ENCODE measurements at places on chromosomes 2 and 18. TPM values are rescaled to one million over a fixed set of nuclear protein-coding genes. Genes with fewer than 3 reads are reported as not detected.
A peak's percentile ranks its signal among the peaks of the same experiment; 100 is the strongest.

DNA sequence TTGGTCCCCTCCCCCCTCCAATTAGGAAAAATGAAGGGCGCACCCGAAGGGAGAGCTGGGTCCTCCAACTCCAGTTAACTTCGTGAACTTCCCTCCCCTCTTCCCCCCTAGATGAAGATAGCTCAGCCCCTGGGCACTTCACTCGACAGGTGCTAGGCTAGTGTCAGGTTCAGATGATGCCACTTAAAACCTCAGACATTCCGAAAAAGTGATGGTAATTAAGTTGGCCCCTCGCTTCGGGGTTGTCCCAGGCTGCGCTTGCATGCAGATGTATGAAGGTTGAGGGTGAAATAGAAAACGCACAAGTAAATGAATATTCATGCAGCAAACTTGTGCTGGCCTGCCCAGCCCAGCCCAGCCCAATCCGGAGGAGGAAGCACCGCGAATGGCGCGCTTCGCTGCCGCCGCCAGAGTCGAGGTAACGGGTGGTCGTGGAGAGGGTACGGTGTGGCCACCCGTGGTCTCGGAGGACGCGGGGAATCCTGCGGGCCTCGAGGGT is 3.0 kb upstream of the GBX2 start:
- no peak for DNase-seq

- peak; percentile 14 for DNase-seq
Observed at GRCh38 chr2:17084877-17085276, 419.2 kb upstream of the CYRIA start.

Gene RIT2
- polyA plus RNA-seq: not detected

- no peak for DNase-seq
Observed at GRCh38 chr2:156630579-156631337, 194.6 kb downstream of the GPD2 start.

DNA sequence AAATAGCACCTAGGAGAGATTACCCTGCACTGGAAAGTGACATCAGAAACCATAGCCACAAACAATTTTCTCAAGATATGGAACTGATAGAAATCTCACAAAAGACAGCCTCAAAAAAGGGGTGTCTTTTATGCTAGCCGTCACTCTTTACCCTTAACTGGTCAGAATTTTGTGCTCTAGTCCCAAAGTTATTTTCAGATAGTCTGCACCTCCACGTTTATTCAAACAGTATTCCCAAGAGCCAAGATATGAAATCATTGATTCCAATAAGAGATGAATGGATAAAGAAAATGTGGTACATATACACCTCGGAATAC is 23.5 kb upstream of the PMAIP1 start:
- DNase-seq: no peak

Gene CD8B2
- not detected for polyA plus RNA-seq

DNA sequence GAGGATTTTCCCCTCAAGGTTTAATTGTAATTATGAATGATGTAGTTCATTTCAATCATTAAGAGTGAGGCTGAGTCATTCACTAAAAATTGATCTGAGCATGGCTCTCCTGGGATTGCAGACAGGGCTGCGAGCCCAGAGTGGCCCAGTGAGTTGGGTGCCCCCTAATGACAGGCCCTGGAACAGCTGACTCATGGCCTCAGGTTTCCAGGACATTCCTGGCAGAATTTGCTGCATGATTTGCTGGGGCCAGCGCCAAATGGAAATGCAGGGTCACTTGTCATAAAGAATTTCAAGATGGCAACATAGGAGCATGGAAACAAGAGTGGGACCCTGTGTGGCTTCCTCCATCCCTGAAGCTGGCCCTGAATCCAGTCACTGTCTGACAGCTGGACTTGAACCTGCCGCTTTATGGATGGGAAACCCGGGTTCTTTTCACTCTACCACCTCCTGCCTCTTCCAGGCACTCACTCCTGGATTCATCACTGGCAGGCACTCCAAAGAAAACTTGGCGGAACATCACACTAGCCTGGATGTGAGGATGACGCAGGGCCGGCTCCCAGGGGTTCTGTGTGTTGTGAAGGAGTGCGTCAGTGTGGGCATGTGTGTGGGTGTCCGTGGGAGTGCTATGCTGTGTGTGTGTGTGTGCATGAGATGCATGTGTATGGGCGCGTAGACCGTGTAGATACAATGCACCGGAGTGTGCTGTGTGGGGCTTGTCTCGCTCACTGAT is 15.2 kb downstream of the OTOF start:
- no peak for DNase-seq

- no peak for DNase-seq
Observed at GRCh38 chr2:69514406-69514805, 77.2 kb upstream of the NFU1 start.

GRCh38 chr2:172293952-172294351 is 133.4 kb upstream of the ITGA6 start:
- DNase-seq: peak; percentile 59

- no peak for DNase-seq
Observed at GRCh38 chr2:99697811-99698568, 208.2 kb upstream of the REV1 start.

Gene SH3RF3
- 5.0 TPM for polyA plus RNA-seq

Gene IL36A
- polyA plus RNA-seq: not detected

Gene CCDC148
- polyA plus RNA-seq: 0.23 TPM

GRCh38 chr2:135849087-135849486 is 12.1 kb upstream of the LCT start:
- DNase-seq: no peak

DNA sequence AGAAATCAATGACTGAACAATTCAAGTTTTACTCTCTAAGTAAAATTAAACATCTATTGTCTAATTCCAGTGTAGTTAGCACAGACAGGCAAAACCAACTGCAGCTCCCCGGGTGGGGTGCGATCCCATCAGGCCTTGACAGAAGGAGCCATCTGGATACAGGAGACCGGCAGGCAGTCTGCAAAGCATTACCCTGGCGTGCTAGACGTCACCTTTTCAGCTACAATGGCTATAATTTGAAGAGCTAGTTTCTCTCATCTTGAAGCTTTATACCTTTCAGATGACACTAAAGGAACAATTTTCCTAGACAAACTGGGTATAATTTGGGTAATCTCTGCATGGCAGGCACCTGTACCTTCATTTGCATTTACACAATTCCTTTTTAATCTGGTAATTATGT is 761.5 kb upstream of the SOX11 start:
- DNase-seq: no peak

- no peak for DNase-seq
Observed at GRCh38 chr2:224777559-224777930, 61.4 kb upstream of the CCDC195 start.

- DNase-seq: no peak
Observed at GRCh38 chr2:228698963-228699362, 517.5 kb upstream of the SPHKAP start.

DNA sequence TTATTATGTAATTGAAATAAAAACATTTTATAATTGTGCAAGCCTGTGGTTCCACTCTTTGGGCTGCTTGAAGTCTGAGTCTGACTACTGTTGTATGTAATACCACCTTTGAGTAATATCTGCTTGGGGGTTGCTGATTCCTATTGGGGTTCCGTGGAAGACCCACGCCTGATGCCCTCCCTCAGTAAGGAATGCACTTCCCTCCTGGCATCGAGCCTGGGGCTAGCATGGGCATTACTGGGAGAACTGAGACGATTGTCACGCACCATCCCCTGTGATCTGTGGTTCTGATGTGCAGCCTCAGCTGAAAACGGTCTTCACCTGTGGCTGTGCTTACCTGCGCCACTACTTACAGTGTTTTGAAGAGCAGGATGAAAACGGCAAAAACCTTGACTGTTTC is 32.7 kb upstream of the RBM44 start:
- no peak for DNase-seq

DNA sequence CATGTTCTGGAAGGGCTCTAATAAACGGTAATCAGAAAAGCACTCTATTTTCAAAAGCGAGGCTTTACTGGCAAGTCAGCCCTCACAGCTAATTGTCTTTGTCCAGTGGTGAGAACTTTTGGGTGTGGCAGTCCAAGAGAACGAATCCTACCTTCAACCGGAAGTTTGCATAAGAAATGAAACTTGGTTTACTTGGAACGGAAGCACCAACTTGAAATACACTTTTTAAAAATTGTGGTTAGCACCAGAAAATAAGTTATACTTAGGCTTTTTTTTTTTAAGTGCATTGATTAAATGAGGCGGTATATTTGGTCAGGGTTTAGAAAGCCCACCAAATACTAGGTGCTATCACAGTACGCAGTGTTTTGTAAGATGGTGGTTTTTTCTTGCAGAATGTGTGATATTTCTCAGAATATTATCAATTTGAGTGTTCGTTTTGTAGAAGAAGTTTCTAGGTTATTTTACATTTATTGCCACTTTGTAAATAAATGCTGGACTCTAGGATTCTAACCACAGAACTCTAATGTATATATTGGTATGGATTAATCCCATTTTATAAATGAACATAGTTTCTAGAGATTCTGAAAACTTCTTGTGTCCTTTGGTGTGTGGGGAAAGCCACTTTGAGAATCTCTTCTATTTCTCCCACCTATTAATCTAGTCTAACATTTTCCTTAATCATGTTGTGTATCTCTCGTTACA is 1.2 kb downstream of the MYL12A start:
- peak; percentile 40 for DNase-seq

GRCh38 chr2:67259556-67260342 is 137.4 kb upstream of the ETAA1 start:
- DNase-seq: peak; percentile 69

Gene C1QL2
- polyA plus RNA-seq: not detected

Gene CNOT9
- polyA plus RNA-seq: 43.7 TPM

Gene EMILIN1
- 95.9 TPM for polyA plus RNA-seq
